IMR-90 (cell line): ENCODE measurements at places on chromosomes 3 and 15. TPM values are rescaled to one million over a fixed set of nuclear protein-coding genes. Genes with fewer than 3 reads are reported as not detected.

The PPARG gene
- polyA plus RNA-seq: 11.2 and 11.5 TPM in 2 replicates

The CHRM5 gene
- 0.03 and 0.04 TPM in 2 replicates for polyA plus RNA-seq

The GXYLT2 gene
- polyA plus RNA-seq: 4.8 and 5.7 TPM in 2 replicates

The SAMD7 gene
- polyA plus RNA-seq: not detected in 2 replicates

The SPATA12 gene
- not detected in 2 replicates for polyA plus RNA-seq

The IL16 gene
- 0.24 and 0.27 TPM in 2 replicates for polyA plus RNA-seq

The FOXB1 gene
- not detected in 2 replicates for polyA plus RNA-seq

The SPESP1 gene
- 2.9 TPM in 2 replicates for polyA plus RNA-seq

The ATP13A5 gene
- not detected in 2 replicates for polyA plus RNA-seq
